Activated CD4-positive, alpha-beta T cell treated with anti-CD3 and anti-CD28 coated beads, Interleukin-2, amount 10 ng/mL, durations not matched to agents 7 days and 5 days (primary cell): ENCODE measurements at places on chromosomes 7 and 10. TPM values are rescaled to one million over a fixed set of nuclear protein-coding genes. Genes with fewer than 3 reads are reported as not detected.
A peak's percentile ranks its signal among the peaks of the same experiment; 100 is the strongest.

DNA sequence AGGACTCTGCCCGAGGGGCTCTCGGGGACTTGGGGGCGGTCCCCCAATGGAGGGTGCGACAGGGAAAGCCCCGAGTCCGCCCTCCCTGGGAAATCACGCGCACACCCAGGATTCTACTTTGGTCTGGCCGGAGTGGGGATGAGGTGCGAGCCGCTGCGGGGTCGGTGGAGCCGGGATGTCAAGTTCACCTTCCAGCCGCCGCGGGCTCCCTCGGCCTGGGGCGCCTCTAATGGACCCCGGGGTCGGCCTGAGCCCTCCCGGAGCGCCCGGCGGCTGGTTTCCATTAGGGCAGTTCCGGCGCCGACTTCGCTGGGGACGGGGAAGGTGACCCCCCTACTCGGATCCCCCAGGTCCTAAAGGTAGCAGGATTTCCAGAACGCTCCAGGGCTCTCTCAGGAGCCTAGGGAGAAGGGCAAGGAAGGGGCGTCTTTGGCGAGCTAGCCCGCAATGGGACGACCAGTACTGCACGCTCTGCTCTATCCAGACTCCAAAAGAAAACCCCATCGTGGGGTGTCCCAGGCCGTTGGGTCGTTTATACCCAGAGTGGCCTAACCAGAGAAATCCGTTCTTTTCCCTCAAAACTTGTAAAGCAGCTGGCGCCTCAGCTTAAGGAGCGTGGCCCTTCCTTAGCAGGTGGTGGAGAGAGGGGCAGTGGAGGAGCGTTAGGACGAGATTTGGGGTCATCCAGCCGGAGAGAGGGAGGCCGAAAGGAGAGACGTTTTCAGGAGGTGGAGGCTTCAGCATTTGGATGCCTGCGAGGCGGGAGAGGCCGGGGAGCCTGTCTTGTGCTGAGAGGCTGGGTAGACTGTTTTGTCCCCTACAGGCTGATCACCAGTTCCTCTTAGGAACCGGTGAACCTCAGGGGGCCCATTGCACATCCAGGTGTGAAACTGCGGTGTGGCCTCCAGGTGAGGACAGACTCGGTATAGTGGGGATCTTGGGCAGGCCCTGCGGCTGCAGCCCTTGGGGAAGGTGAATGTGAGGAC lies 860 bp upstream of the WDR86 start:
- H3K4me1 ChIP-seq = peaks cover 22% of the 10 kb centered on the region
- H3K27me3 ChIP-seq = peaks cover 52% of the 10 kb centered on the region
- H3K4me3 ChIP-seq = no peak overlapping the region
- no peak for DNase-seq
- no peaks in the 10 kb centered on the region for H3K36me3 ChIP-seq

DNA sequence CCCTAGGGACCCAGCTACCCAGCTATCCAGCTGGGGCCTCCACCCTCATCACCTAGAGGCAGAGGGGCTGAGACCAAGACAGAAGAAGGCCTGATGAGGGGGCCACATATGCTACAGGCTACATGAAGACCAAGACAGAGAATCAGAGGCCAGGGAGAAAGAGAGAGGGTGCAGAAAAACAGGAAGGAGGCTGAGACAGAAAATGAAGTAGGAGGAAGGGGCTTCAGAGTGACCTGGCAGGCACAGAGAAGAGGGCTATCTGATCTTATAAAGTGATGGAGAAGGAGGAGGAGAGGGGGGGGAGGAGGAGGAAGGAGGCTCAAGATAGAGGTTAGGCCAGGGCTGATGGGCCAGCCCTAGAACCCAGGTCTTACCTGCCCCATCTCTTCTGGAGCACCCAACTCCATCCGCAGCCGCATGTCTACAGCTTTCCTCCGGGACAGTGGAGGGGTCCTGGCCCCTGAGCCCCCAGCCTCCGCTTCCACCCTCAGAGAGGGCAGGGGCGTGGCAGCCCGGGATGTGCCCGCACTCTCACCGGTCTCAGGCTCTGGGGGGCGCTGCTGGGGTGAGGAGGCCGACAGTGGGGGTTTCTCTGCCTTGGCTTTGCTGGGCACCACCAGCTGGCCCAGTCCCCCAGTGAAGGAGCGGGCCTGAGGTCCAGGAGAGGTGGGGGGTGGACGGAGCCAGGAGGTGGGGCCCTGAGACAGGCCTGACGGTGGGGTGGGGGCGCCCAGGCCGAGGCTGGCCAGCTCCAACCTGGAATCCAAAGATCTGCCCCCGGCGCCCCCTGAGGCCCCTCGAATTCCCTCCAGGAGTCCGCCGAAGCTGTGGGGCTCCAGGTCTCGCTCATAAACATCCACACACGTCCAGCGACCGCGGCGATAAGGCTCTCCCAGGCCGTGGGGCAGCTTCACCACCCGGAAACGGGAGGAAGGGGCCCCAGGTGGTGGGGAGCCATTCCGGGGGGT lies 1.8 kb downstream of the TSC22D4 start:
- peak overlapping the region; percentile 98 for H3K4me3 ChIP-seq
- H3K36me3 ChIP-seq = peaks cover 43% of the 10 kb centered on the region
- no peaks in the 10 kb centered on the region for H3K27me3 ChIP-seq
- peak overlapping the region; percentile 82 for H3K27ac ChIP-seq

DNA sequence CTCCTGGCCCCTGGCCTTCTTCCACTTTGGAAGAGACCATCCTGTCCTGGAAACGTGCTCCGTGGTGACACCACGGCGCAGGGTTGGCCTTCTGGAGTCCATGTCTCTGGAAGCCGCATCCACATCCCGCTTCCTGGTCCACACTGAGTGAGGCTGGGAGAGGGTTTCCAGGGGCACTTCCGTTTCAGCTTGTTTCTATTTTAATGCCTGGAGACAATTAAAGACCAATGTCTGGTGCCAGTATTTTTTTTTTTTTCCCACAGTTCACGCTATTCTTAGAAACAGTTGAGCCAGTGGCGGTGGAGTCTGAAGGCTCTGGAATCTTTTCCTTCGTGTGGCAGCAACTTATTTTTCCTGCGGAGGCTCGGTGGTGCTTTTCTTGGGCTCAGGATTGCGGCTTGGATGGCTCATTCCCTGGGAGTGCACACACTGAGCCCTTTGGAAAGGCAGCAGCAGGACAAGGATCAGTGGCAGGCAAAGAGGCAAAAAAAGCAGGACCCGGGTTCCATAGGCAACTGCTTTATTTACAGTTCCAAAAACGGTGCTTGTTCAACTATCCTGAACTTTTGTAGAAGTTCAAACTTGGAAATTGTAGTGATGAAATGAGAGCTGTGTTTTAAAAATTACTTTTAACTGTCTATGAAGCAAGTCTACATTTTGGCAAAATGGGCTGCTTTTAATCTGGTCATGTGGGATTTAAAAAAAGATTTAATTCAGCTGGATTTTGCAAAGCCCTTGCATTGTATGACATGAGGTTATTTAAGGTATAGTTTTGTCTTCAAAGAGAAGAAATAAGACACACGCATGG lies 202.8 kb downstream of the BAMBI start:
- no peaks in the 10 kb centered on the region for H3K36me3 ChIP-seq
- no peak overlapping the region for H3K27ac ChIP-seq
- H3K4me1 ChIP-seq = no peaks in the 10 kb centered on the region
- no peak for DNase-seq

DNA sequence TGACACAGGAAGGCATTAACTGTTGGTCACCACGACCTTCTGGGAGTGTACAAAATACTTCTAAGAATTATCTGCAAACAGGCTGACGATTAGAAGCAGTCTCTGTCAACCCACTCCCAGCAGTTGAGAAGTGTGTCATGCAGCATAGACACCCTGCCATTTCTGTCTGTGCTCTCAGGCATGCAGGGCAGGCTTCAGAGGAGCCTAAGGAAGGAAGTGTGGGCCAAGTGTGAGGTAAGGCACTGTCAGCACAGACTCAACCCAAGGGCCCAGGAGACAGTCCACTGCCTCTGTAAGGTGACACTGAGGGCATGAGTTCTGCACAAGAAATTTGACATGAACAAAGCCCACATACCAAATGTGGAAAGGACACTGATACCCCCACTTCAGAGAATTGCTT lies 109.0 kb upstream of the VIPR2 start:
- H3K27me3 ChIP-seq = peaks cover 6% of the 10 kb centered on the region
- no peaks in the 10 kb centered on the region for H3K36me3 ChIP-seq
- no peak overlapping the region for H3K27ac ChIP-seq
- H3K4me1 ChIP-seq = no peaks in the 10 kb centered on the region
- H3K4me3 ChIP-seq = no peak overlapping the region

- no peak overlapping the region for H3K4me3 ChIP-seq
- no peaks in the 10 kb centered on the region for H3K27me3 ChIP-seq
Measured at GRCh38 chr10:14665304-14665703, 109.4 kb downstream of the FAM107B start.

DNA sequence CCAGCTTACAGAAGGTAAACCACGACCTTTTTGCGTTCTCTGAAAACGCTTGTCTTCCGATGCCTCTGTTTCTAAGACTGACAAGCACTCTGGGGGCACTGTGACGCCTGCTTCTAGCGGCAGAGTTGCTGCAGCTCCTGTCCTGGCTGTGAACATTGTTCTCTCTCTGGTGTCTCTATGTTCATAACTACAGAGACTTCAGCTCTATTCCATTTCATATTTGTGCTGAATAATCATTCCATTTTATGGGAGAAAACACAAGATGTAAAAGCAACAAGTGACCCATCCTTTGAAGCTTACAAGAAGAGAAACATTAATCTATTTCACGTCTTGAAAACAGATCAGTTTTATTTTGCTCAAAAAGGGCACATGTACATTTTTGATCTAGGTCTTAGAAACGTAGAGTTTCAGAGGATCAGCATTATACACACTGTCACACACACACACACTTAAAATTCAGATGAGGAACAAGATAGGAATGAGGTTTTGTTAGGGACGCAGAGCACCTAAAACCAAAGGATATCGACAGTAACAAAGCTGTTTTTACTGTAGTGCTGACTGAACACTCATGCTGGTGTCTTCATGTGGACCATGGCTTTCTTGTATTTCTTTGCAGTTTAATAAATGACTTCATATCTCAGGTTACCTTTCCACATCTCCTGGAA lies 3.0 kb downstream of the IKZF1 start:
- H3K4me1 ChIP-seq = peaks cover 20% of the 10 kb centered on the region
- H3K36me3 ChIP-seq = peaks cover 74% of the 10 kb centered on the region
- peak overlapping the region; percentile 97 for H3K4me3 ChIP-seq
- H3K27me3 ChIP-seq = no peaks in the 10 kb centered on the region
- peak; percentile 80 for DNase-seq

DNA sequence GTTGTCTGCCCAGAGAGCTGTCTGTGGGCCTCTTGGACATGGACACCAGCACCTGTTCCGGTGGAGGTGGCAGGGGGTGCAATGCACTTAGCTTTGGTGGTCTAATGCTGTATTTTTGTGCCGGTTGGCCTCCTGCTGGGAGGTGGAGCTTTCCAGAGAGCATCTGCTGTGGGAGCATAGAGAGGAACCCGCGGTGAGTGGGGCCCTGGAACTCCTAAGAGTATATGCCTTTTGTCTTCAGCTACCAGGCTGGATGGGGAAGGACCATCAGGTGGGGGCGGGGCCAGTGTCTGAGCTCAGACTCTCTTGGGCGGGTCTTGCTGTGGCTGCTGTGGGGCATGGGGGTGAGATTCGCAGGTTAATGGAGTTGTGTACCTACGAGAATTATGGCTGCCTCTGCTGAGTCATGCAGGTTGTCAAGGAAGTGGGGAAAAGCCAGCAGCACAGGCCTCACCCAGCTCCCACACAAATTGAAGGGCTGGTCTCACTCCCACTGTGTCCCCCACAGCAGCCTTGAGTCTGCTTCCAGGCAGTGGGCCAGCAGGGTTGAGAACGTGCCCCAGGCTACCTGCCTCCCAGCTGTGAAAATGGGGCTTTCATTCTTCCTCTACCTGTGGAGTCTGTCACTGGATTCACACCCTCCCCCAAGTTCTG lies 29.0 kb downstream of the JAKMIP3 start:
- DNase-seq = no peak
- H3K27ac ChIP-seq = no peak overlapping the region
- H3K27me3 ChIP-seq = peaks cover 26% of the 10 kb centered on the region
- peaks cover 9% of the 10 kb centered on the region for H3K4me1 ChIP-seq
- H3K4me3 ChIP-seq = no peak overlapping the region

DNA sequence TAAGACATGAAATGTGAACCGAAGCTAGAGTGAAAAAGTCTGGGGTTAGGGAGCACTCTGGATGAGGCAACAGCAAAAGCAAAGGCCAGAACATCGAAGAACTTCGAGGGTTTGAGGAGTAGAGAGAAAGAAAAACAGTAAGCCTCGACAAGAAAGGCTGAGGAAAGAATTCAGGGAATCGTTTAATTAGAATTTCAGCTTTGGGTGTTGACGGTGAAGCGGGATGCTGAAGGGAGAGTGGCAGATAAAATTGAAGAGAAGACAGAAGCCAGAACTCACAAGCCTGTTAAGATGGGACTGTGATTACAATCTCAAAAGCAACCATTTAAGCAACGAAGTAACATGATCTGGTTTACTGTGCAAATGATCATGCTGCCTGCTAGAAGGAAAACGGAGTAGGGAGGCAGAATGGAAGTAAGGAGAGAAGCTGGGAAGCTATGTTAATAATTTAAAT lies 2.1 kb downstream of the TRDMT1 start:
- DNase-seq = no peak
- no peaks in the 10 kb centered on the region for H3K27me3 ChIP-seq
- peaks cover 49% of the 10 kb centered on the region for H3K4me1 ChIP-seq
- peaks cover 5% of the 10 kb centered on the region for H3K36me3 ChIP-seq
- H3K27ac ChIP-seq = no peak overlapping the region

GRCh38 chr10:13338390-13339110 lies 9.5 kb downstream of the SEPHS1 start:
- DNase-seq = no peak
- peaks cover 39% of the 10 kb centered on the region for H3K4me1 ChIP-seq
- H3K27ac ChIP-seq = no peak overlapping the region
- peaks cover 53% of the 10 kb centered on the region for H3K36me3 ChIP-seq
- H3K4me3 ChIP-seq = no peak overlapping the region
- no peaks in the 10 kb centered on the region for H3K27me3 ChIP-seq

GRCh38 chr10:29634764-29635625 lies at the start of gene SVIL:
TSS of gene SVIL (minus strand) at chr10:29634971. CDS start at chr10:29555058, 79,913 bp downstream.
- H3K4me3 ChIP-seq = no peak within 1 kb of the TSS
- peaks cover 8% of the 10 kb centered on the region for H3K36me3 ChIP-seq
- H3K27ac ChIP-seq = no peak within 1 kb of the TSS
- peaks cover 36% of the 10 kb centered on the region for H3K4me1 ChIP-seq

DNA sequence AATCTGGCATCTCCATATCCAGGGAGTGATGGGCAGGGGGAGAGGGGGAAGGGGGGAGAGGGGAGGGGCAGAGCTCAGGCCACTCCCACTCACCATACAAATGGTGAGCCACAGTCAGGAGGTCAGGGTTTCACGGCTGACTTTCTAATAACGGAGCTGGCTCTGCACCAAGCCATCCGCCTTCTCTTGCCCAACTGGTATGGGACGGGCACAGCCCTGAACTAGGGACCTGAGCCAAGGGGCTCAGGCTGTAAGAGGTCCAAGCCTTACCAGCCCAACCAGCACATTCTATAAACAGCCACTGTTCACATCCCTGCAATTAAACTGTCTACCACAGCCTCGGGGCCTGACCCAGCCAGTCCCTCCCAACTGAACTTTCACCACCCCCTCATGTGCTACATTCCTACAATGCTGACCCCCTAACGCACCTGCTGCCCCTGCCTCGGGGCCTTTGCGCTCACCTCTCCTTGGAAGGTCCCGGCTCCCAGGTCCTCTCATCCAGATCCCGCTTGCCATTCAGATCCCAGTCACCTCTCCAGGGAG lies 32.5 kb downstream of the RGS10 start:
- H3K36me3 ChIP-seq = peaks cover 69% of the 10 kb centered on the region
- H3K4me1 ChIP-seq = peaks cover 57% of the 10 kb centered on the region
- H3K27me3 ChIP-seq = no peaks in the 10 kb centered on the region

AKR1C4 gene
- not detected for total RNA-seq

HTR7 gene
- not detected for total RNA-seq

SLC26A5 gene
- not detected for total RNA-seq

TRPV5 gene
- not detected for total RNA-seq

ASAH2 gene
- 2.4 TPM for total RNA-seq

SLIT1 gene
- 1.6 TPM for total RNA-seq

KEL gene
- 0.12 TPM for total RNA-seq

ACBD7 gene
- total RNA-seq = 8.1 TPM

EPO gene
- total RNA-seq = not detected

TMEM140 gene
- total RNA-seq = 27.7 TPM

ACTL6B gene
- total RNA-seq = not detected

TDRD1 gene
- 0.04 TPM for total RNA-seq
